ENCODE measurements at places on chromosomes 1 and 21.

- no peak for DNase-seq
These were observed 9.3 kb upstream of the ANGPTL3 start for GRCh38 chr1:62588000-62588399.

DNA sequence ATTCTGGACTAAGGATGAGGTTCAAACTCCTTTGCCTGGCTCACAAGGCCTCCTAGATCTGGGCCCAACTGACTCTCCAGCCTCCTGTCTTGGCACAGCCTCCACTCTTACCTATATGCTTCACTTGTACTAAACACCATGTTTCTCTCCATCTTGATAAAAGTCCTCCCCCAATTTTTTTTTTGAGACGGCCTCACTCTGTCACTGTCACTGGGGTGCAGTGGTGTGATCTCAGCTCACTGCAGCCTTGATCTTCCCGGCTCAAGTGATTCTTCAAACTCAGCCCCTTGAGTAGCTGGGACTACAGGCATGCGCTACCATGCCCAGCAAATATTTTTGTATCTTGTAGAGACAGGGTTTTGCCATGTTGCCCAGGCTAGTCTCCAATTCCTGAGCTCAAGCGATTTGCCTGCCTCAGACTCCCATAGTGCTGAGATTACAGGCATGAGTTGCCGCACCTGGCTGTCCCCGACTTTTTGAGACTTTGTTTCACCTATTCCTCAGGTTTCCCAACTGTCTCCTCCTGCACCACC lies 39.7 kb downstream of the CD34 start:
- no peak for DNase-seq

- no peak for DNase-seq
These were observed 8.0 kb upstream of the MYBPHL start for GRCh38 chr1:109314795-109315194.

- no peak for DNase-seq
These were observed 28.0 kb downstream of the LYPLAL1 start for GRCh38 chr1:219201656-219202055.

- peak; percentile 67 for DNase-seq
These were observed 96.7 kb upstream of the TRABD2B start for GRCh38 chr1:48093696-48094528.

DNA sequence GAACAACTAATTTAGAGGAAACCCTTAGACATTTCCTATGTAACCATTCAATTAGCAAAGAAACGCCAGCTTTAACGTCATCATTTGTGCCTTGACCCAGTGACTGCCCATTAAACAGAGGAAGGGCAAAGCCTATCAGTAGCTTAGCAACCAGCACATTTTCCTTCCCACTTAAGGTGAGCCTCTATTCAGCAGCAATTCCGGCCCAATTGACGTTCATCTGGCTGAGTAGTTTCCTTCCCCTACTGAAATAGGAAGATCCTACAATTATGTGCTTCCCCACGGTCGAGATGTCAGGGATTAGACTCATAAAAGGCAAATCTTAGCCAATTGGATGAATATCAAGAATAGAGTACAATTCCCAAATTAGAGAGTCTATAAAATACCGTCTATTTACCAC lies 482.1 kb upstream of the ADAMTS5 start:
- DNase-seq, result no peak

- no peak for DNase-seq
These were observed 46.7 kb downstream of the TRABD2B start for GRCh38 chr1:47950471-47950870.

- no peak for DNase-seq
These were observed 25.2 kb upstream of the PLA2G2C start for GRCh38 chr1:20211511-20211931.

DNA sequence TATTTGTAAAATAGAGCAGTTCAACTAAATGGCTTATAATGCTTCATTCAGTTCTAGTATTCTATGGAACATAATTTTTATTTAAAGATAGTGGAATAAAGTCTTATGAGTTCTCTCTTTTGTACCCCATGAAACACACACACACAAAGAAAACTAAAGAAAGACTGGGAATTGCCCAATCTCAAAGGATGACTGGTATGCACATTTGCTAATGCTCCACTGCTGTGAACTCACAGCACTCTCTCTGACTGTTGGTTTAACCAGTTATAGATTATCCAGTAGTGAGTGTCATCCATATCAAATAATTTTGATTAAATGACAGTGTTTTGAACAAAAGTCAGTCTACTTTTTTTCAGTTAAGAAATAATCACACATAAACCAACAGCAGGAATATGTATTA lies 1082.4 kb upstream of the B3GALT2 start:
- DNase-seq, result no peak

GRCh38 chr1:16183179-16183578 lies 27.3 kb upstream of the EPHA2 start:
- no peak for DNase-seq

GRCh38 chr1:107942814-107943213 lies 22.2 kb downstream of the VAV3 start:
- DNase-seq, result no peak

- no peak for DNase-seq
These were observed 2.8 kb upstream of the S100B start for GRCh38 chr21:46607636-46608035.

DNA sequence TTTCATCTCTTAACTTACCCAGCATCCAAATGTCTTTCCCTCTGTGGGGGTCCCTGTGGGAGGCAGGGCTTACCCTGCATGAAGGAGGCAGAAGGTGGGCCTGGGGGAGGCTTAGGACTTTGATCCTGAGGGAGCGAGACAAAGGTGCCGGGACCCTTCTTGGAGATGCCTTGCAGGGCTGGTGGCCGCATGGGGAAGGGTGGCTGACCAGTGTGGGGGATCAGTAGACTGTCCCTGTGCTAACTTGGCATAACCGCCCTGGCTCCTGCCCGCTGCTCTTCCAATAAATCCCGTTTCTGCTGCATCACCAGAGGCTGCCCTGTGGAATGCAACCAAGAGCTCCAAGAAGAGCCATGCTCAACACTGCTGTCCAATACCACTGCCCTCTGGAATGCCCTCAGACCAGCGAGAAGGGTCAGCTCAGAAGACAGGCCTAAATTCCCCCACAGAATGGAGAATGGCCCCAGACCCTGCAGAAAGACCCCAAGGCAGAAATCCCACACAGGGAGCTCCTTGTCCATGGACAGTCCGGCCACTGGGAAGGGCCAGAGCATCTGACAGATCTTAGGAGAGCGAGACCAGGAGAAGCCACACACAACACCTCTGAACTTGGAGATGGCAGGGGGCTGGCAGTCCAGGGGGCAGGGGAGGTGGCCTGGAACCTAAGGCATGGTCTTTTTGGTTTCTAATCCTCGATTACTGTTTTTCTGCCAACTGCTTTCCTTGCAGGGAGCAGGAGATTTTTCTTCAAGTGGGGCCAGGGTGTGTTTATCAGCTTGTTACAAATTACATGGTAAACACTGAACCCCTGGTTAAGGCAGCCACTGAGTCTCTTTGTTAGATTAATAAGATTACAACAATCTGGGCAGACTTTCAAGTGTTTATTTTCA lies 46.7 kb upstream of the DMRTB1 start:
- DNase-seq, result no peak

- no peak for DNase-seq
These were observed 6.5 kb upstream of the NMNAT2 start for GRCh38 chr1:183424691-183425090.

GRCh38 chr1:1305300-1306069 lies 2.2 kb downstream of the ACAP3 start:
- peak; percentile 74 for DNase-seq

DNA sequence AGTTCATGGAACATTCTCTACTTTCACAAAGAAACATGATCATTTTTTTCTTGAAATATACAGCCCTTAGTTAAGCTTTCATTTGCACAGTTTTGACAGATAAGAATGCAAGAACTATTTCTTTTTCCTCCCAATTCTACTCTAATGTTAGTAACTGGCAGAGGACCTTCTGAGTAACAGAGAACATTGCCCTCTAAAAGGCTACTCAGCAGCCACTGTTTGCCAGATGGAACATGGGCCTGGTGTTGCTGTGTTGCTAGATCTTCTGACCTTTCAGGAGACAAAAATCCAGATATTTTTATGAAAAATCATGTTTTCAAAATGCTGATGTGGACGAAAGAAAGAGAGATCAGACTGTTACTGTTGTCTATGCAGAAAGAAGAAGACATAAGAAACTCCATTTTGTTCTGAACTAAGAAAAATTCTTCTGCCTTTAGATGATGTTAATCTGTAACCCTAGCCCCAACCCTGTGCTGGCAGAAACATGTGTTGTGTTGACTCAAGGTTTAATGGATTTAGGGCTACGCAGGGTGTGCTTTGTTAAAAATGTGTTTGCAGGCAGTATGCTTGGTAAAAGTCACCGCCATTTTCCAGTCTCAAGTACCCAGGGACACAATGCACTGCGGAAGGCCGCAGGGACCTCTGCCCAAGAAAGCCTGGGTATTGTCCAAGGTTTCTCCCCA lies 2.9 kb upstream of the PRDX6 start:
- DNase-seq, result no peak

- DNase-seq, result peak; percentile 32
These were observed 29.1 kb downstream of the CENPF start for GRCh38 chr1:214632091-214632490.

DNA sequence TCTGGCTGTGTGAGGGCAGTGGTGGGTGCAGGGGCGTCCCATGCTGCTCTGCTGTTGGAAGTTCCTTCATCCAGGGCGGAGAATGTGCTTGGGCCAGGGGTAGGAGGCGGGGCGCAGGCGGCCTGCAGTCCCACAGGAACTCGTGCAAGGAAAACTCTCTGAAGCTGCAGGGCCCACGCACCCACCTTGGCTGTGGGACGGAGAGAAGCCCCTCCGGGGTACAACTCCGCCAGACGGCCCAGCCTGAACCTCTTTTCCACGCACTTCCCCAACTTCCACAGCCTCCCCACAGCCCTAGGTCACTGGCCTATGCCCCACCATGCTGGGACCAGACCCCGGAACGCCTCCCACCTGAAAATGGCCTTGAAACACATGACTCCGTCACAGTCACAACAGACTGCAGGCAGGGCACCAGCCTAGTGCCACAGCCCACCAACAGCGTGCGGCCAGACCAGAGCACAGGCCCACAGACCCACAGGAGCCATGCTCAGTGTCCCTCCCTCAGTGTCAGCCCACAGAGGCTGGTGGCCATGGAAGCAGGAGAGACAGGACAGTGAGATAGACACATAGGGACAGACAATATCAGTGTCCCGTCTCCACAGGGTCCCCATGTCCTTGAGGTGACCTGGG lies 47.8 kb downstream of the WNT9A start:
- no peak for DNase-seq

DNA sequence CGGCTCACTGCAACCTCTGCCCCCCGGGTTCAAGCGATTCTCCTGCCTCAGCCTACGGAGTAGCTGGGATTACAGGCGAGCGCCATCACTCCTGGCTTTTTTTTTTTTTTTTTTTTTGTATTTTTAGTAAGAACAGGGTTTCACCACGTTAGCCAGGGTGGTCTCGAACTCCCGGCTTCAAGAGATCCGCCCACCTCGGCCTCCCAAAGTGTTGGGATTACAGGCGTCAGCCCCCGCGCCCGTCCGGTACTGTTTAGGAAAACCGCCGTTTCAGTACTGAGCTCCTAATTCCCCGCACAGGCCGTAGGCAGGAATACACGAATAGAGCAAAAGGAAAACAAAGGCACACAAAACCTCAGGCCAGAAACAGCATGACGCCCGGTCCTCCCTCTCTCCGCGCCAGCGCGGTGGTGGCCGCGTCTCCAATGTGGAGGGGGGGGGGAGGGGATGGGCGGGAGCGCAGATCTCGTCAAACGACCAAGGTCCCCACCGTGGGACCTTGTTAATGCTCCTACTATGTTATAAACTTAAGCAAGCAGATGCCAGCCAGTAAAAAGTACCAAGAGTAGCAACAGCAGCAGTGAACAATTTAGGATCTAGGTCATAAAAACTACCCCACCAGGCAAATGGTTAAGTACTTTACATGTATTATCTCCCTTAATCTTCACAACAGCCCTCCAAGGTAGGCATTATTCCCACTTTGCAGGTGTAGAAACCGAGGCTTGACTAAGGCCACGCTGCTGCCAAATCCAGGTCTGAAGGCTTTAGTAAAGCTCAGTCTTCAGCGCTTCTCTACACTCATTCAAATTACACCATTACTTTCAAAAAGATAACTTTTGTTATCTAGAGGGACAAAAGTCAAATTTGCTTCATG lies 648 bp upstream of the ADAR start:
- peak; percentile 13 for DNase-seq

GRCh38 chr1:230345139-230345885 lies 80.8 kb downstream of the PGBD5 start:
- DNase-seq, result no peak
